ENCODE measurements at places on chromosomes 1 and 21.

GRCh38 chr1:62689524-62689923, 1.3 kb upstream of the DOCK7 start:
- DNase-seq = no peak

DNA sequence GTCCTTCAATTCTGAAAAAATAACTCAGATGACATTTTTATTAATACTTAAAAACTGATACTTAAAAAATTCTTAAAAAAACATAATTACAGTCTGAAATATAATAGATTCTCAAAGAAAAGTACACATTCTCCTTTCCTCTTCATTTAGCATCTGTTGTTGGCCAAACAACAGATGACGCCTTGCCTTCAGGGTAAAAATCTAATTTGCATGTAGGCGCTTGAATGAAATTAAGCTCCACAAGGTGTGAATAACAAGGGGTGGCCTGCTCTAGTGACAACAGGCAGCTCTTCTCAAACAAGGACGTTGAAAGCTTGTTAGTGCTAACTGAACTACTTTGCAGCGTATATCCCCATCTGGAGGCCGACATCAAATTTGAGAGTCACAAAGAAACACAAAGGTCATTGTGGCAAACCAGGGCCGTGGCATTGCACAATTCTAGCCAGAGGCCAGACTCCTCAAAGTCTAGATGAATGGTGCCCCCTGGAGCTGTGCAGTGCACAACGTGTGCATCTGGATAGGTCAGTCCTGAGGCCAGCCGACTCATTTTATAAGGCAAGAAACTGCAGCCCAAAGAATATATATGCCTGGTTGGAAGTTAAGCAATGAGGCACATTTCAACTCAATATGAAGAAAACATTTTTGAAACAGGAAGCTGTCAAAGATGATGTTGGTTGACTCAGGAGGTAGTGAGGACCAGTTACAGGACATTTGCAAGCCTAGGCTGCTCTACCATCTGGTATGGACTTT, 459.2 kb upstream of the RUNX1 start:
- DNase-seq = no peak

GRCh38 chr21:46399129-46399528, 59.6 kb upstream of the DIP2A start:
- DNase-seq = no peak

DNA sequence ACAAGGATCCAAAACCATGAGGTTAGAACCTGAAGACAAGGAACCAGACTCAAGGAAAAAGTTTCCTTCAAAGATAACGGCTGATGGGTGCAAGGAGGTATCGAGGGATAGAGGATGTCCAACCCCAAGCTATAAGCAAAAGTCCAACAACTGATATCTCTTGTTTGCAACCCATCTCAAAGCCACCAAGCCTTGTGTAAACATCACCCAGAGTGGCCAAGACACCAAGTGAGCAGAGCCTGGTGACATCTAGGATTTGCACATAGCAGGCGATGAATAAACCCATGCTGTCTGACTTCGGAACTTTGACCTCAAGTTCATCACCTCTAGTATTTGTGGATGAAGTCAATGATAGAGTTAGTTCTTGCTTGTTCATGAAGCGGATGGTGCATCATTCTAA, 180.7 kb downstream of the ETS2 start:
- DNase-seq = no peak

DNA sequence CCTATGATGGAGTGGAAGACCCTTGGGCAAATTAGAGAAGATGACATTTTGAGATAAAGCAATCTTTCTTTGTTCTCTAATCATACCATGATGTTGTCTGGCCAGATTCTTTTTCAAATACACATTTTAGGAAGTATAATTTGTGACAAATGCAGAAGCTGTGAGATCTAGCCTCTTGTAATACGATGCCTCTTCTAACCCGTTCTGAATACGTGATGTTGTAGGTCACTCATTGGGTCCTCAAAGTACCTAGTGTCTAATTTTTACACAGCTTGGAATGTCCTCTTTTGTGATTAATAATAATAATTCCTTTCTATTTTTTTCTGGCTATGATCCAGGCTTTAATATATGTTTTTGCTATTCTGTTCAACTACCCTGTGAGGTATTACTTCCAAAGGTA, 502.7 kb downstream of the NUF2 start:
- no peak for DNase-seq

DNA sequence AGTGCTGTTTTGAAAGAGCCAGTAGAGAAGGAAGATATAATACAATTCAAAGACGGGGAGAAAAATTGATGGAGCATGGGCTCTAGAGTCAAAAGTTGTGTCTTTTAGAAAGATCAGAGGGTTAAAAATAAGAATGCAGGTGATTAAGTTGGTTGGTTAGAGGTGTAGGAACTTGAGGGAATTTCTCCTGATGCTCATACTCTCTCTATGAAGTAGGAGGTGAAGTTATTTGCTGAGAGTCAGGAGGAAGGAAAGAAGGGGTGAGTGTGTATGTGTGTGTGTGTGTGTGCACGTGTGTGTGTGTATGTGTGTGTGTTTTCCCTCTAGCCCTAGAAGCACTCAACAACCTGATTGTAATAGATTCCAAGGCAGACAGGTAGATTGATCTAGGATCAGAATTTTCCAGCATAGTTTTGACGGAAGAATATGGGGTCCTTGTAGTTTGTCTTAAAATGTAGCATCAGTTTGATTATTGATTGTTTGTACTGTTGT, 88.3 kb upstream of the MACF1 start:
- DNase-seq = no peak

GRCh38 chr1:19121192-19121591, 88.9 kb downstream of the UBR4 start:
- no peak for DNase-seq

- DNase-seq = no peak
Observed at GRCh38 chr1:20437640-20438039, 48.4 kb downstream of the CAMK2N1 start.

GRCh38 chr1:173342736-173343135, 134.4 kb upstream of the PRDX6 start:
- no peak for DNase-seq

- no peak for DNase-seq
Observed at GRCh38 chr1:56808410-56808809, 10.8 kb downstream of the FYB2 start.

DNA sequence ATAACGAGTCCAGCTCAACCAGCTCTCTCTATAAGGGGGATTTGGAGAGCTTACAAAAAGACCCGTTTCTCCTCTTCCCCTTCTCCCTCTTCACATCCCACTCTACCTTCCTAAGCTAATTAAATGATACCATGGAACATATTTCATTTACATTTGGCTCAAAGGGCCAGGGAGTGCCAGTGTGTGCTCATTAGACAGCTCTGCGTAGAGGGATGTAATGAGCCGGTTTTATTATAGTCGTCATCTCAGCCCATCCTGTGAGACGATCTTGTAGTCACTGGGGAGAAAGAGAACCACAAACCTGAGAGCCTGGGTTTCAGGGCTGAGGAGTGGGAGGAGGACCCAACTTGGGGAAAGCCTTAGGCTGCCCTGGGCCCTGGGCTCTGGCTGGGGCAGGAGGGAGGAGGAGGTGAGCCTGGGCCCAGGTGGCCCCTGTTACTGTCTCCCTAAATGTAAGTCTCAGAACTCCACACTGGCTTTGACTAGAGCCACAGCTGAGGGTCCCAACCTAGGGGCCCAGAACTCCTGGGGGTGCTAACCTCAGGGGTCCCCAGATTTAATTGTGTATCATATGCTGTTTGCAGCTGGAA, 354.6 kb downstream of the MATN1 start:
- no peak for DNase-seq

DNA sequence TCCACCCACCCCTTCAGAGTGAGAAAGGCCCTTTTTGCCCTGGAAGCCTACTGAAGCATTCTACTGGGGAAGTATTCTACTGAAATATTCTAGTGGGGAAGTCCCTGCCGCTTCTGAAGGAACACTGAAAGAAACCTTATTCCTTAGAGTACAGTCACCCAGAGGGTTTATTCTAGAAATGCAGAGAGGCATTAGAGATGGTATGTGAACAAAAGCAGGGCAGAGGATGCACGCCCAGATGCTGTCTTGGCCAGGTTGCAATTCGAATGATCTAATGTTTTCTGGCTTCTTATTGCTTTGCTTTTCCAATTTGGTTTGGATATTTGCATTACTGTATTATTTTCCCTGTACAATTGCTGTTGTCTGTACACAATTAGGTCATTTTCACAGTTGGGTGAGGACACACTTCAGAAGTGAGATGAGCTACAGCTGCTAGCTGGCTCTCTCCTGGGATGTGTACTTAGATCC, 37.1 kb downstream of the CCN1 start:
- no peak for DNase-seq

DNA sequence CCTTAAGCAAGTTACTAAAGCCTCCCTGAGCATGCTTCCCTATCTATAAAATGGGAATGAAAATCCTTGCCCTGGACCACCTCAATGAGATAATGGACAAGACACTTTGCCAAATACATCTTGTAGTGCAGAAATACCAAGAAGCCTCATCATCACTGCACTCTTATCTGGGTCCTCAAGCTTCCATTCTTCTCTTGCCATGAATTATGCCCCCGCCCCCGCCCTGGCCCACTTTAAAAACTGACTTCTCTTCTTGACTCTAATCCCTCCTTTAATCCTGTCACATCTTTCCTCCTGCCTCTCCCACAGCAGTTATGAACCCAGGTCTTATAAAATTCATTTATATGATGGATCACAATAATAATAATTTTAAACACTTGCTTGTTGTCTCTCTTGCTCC, 14.8 kb downstream of the ARHGEF11 start:
- no peak for DNase-seq

DNA sequence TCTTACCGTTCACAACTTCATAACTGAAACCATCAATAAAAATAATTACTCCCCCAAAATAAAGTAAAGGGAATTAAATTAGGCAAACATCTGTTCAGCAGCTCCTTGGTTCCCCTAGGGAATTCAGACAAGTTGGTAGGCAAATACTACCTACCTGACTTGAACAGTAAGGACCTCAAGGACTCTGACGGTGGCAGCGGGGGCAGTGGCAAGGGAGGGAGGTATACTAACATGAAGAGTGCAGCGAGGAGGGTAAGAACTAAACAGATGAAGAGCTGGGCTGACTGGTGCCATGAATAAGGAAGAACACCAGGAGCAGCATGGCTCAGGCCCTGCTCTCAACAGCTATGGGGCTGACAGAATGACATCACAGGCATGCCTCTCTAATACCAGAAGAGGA, 33.1 kb downstream of the MTOR start:
- no peak for DNase-seq

GRCh38 chr1:27527223-27527889, 37.4 kb upstream of the WASF2 start:
- no peak for DNase-seq

DNA sequence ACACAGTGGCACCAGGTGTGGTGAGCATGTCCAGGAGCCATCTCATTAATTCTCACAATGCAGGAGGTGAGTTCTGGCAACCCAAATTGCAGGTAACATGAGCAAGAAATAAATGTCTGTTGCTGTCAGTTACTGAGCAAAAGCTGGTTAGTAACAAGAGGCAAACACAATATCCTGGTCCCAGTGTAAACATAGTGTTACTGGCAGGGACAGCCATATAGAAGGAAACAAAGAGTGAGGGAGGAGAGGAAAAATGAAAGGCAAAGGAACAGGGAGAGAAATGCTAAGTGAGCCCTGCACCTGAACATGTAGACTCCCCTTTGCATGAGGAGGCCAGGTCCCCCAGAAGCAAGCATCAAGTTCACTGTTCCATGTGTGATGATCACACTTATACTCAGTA, 203.6 kb downstream of the TRABD2B start:
- no peak for DNase-seq

- DNase-seq = no peak
Observed at GRCh38 chr1:107949467-107950253, 15.3 kb downstream of the VAV3 start.

DNA sequence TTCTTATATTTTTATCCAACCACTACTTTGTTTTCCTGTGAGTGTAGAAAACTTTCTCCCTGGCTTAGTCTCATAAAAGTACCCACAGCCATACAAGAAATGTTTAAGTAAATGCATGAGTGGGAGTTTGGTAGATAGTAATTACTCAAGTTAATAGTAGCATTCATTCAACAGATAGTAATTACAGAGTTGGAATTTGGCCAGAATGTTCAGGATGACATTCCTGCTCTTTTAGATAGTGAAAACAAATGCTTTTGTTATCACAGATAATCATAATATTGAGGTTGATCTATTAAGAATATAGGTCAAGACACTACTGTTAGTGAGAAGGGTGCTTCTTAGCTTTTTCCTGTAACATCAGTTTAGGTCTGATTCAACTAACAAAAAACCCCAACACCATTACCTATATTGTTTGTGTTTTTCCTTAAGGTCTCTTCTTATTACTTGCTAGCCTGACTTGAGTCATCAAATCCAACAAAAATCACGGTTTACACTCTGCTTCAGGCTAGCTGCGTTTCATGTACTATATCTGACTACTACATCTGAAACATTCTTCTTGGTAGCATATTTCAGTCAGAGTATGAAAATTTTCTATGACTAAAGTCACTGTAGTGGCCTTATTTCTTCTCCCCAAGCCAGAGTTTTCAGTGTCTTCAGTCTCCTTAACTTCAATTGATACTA, 163.7 kb downstream of the HS2ST1 start:
- DNase-seq = no peak

- no peak for DNase-seq
Observed at GRCh38 chr21:44653656-44654575, 543 bp downstream of the KRTAP12-4 start.

GRCh38 chr21:31409831-31410487, 65.9 kb upstream of the TIAM1 start:
- DNase-seq = no peak

DNA sequence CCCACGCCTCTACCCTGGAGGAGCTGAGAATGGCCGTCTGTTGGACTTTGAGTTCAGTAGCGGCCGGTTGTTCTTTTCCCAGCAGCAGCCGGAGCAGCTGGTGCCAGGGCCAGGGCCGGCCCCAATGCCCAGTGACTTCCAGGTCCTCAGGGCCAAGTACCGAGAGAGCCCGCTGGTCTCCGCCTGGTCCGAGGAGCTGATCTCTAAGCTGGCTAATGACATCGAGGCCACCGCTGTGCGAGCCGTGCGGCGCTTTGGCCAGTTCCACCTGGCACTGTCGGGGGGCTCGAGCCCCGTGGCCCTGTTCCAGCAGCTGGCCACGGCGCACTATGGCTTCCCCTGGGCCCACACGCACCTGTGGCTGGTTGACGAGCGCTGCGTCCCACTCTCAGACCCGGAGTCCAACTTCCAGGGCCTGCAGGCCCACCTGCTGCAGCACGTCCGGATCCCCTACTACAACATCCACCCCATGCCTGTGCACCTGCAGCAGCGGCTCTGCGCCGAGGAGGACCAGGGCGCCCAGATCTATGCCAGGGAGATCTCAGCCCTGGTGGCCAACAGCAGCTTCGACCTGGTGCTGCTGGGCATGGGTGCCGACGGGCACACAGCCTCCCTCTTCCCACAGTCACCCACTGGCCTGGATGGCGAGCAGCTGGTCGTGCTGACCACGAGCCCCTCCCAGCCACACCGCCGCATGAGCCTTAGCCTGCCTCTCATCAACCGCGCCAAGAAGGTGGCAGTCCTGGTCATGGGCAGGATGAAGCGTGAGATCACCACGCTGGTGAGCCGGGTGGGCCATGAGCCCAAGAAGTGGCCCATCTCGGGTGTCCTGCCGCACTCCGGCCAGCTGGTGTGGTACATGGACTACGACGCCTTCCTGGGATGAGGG, 28.5 kb upstream of the SPSB1 start:
- DNase-seq = no peak

Data from stimulated activated CD4-positive, alpha-beta T cell treated with anti-CD3 and anti-CD28 coated beads, Interleukin-4, amount 100 ng/mL, for 48 hours (primary cell).